ENCODE measurements at places on chromosomes 5 and 9.
A peak's percentile ranks its signal among the peaks of the same experiment; 100 is the strongest.

DNA sequence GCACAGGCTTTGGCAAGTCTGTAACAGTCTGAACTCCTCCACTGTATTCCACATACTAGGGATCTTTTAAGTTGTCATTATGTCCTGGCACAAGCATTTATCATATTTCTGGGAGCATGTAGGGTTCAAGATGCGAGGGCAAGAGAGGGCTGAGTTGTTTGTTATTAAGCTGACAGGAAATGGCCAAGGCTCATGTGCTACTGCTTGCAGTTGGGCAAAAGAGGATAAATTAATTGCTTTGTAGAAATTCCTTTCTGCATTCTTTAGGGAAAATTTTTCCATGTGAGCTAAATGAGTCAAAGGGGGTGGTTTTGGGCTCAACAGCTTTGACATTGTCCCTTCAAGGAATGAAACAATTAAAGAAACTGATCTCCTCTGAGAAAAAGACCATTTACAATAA is 35.4 kb downstream of the DOCK8 start:
- DNase-seq: no peak

DNA sequence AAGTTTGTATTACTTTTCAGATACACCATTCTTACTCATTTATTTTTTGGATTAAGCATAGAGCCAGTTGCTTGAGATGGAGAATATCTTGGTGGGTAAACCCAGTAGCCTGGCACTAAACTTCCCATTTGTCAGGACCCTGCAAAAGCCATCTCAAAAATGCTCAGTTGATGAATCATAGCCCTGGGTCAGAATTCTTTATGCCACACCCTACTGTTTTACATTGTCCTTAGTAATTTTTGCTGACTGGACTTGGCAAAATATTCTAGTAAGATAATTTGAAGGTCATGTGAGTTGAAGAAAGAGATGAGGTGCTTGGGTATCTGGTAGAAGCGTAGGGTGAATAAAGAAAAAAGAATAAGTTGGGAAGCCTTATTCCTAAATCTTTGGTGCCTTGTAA is 50.7 kb downstream of the C7 start:
- no peak for DNase-seq

GRCh38 chr5:167790462-167791260 is 500.8 kb upstream of the WWC1 start:
- DNase-seq: no peak

DNA sequence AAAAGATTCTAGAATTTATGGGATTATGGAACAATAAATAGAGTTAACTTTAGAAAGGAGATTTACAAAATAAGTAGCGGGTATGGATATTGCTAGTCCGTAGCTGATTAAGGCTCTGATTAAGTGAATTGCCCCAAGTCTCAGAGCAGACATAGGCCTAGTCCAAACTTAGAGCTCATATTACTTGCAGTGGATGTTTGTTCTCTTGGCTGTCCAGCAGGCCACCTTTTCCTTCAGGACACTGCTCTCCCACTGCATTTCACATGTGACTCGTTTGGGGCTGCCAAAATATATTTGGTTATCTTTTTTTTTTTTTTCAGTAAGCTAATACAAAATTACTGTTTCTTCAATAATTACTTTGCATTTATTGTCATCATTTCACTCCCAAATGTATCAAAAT is 76.6 kb downstream of the ARRDC3 start:
- no peak for DNase-seq

DNA sequence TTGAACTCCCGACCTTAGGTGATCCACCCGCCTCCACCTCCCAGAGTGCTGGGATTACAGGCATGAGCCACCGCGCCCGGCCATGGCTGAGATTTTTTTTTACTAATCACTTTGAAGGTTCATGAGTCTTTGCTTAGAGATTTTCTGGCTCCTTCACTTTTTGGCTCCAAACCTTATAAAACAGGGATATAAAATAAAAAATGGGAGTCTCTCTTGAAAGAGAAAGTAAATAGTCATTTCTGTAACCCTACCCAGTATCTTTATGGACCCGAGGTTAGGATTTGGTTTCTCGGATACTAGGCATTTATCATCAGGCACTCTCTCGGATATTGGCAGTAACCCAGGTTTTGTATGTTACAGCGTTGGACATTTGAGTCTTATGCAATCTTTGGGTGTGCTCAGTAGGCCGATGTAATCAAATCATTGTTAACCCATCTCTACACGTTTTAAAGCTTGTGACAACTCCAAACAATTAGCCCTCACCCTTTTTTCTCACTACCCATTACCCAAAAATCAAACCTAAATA is 25.3 kb downstream of the STXBP1 start:
- DNase-seq: no peak

DNA sequence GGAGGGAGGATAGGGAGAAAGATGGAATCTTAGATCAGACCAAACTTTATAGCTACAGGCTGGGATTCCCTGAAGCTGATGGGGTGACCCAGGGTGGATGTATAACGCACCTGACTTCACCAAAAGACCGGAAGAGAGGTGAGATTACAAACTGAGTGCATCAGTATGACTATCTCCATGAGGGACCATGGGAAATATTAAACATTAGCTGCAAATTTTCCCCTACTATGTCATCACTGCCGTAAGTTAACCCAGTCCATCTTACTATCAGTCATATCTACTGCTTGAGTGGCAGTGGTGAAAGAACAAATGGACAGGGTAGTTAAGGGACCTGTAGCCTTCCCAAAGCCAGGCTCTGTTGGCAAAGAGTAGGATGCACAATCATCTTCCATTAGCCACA is 368.3 kb downstream of the EFNA5 start:
- DNase-seq: no peak

DNA sequence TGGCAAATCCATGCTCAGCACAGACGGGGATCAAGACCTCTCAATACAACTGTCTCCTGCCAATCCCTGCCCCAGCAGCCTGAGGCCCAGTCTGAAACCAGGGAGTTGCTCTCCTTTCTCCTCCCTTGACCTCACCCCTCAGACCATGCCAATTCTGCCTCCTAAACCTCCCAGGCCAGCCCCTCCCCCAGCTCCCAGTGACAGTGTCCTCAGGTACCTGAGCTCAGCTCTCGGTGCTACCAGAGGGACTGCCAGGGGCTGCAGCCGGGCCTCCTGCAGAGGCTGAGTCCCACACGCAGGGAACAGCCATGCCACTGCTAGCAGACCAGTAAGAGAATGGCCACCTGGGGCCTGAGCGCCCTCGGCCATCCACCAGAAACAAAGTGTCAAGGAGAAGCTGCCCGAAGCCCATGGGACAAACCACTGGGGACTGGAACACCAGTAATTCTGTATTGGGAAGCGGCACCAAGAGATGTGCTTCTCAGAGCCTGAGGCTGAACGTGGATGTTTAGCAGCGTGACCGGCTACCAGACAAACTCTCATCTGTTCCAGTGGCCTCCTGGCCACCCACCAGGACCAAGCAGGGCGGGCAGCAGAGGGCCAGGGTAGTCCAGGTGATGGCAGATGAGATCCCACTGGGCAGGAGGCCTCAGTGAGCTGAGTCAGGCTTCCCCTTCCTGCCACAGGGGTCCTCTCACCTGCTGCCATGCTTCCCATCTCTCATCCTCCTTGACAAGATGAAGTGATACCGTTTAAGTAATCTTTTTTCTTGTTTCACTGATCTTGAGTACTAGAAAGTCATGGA is 557 bp upstream of the IL3 start:
- peak; percentile 76 for DNase-seq

DNA sequence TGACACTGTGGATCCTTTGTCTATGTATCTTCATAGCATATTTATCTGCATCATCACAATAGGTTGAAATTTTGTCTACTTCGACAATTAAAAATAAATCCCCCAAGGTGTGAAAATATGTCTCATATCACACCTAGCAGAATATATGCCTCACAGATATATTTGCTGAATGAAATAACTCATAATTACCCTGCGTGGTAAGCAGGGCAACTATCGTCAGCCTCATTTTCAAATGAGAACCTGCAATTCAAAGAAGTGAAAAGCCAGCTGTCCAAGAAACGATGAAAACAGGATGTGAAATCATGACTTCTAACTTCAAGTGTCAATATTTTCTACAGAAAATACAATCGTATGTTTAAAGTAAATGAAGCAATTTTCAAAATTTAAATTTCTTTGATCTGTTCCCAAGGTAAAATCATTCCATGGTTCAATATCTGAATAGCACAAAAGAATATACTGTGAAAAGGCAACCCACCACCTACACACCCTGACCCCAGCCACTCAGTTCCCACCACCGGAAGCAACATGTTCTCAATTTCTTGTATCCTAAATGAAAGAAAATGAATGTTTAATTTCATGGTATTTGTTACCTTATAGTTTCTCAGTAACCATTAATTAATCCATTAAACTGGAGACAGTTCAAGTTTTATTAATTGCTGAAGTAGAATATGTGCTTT is 57.1 kb downstream of the TBCA start:
- DNase-seq: no peak

- DNase-seq: no peak
Observed at GRCh38 chr9:35432076-35432475, 57.8 kb upstream of the RUSC2 start.

- DNase-seq: no peak
Observed at GRCh38 chr5:94192658-94193391, 425.6 kb downstream of the KIAA0825 start.

- DNase-seq: no peak
Observed at GRCh38 chr5:42612750-42613366, 143.8 kb upstream of the CCDC152 start.

All from chondrocyte (in vitro differentiated cells).